Psoas muscle (tissue), 8 donors: ENCODE measurements at places on chromosomes 5 and 9.

- DNase-seq: peak; percentile 58
These were observed 83.7 kb downstream of the ADAMTS2 start for GRCh38 chr5:179261301-179262125.

DNA sequence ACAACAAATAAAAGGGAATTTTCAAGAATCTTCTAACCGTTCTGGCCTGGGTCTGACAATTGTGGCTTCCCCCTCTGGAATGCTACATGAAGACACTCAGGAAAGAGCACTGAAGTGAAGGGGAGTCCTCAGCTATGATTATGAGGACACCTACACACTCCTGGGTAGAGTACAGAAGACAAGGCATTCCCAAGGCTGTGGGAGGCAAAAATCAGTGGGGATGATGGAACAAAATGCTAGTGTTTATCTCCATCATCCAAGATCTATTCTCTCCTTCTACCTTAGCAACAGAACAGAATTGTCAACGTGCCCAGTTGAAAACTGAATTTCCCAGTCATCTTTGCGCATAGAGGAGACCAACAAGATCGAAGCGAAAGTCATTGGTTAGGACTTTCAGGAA lies 130.1 kb upstream of the LARP1 start:
- DNase-seq: no peak

DNA sequence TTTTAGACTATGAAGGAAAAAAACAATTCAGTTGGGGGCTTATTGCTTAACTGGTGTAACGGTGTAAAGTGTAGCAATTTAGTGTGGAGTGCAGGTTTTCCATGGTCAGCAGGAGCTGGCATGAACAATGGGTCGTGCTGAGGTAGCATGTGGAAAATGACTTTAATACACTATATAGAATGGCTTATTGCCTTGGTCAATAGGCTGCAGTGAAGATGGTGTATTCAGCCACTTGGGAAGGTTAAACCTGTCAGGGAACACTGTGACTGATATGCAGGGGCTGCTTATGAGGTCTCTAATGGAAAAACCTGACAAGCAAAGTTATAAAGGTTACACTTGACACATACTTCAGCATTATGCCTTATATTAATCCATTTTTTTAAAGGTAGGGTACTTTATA lies 764.7 kb upstream of the ARRDC3 start:
- no peak for DNase-seq

GRCh38 chr5:82859451-82860140 lies 217.6 kb downstream of the TMEM167A start:
- no peak for DNase-seq

DNA sequence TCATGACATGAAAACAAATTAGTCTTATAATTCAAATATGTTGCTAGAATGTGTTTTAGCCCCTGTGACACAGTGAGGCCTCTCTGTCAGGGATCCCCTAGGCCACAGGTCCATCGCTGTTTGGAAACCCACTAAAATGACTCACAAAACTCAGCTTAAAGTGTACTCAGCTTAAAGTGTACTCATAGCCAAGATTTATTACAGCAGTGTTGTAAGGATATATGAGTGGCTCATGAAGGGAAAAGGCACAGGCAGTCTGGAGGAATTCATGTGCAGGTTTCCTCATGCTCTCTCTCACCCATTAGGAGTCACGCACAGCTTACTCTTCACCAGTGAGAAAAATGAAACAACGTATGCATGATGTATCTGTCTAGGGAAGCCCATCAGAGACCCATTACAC lies 24.4 kb upstream of the TGFBI start:
- DNase-seq: no peak

GRCh38 chr9:128921881-128922763 lies 1.3 kb downstream of the PHYHD1 start:
- peak; percentile 56 for DNase-seq

- DNase-seq: no peak
These were observed 51.0 kb downstream of the OR1J1 start for GRCh38 chr9:122426723-122427122.

- DNase-seq: no peak
These were observed 359.4 kb upstream of the ARRDC3 start for GRCh38 chr5:91742550-91742949.

- DNase-seq: no peak
These were observed 71.2 kb upstream of the CNTLN start for GRCh38 chr9:17063535-17064135.

DNA sequence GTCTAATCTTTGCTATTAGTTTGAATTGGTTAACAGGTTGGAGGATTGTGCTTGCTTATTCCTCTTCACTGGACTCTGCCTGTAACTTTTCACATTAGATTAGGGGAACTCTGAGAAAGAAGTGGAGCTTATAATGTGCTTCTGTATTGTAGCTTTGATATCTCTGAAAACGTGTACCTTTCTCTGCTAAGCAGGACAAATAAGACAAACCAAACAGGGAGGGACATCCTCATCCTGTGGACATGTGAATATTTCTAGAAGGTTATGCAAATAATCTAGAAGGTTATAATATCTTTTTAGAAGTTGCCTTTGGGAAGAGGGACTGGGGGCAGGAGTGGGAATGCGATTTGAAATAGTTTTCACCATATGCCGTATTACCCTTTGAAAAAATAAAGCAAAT lies 11.7 kb downstream of the IQGAP2 start:
- no peak for DNase-seq

- DNase-seq: peak; percentile 8
These were observed 36.1 kb downstream of the COL5A1 start for GRCh38 chr9:134677743-134678142.

DNA sequence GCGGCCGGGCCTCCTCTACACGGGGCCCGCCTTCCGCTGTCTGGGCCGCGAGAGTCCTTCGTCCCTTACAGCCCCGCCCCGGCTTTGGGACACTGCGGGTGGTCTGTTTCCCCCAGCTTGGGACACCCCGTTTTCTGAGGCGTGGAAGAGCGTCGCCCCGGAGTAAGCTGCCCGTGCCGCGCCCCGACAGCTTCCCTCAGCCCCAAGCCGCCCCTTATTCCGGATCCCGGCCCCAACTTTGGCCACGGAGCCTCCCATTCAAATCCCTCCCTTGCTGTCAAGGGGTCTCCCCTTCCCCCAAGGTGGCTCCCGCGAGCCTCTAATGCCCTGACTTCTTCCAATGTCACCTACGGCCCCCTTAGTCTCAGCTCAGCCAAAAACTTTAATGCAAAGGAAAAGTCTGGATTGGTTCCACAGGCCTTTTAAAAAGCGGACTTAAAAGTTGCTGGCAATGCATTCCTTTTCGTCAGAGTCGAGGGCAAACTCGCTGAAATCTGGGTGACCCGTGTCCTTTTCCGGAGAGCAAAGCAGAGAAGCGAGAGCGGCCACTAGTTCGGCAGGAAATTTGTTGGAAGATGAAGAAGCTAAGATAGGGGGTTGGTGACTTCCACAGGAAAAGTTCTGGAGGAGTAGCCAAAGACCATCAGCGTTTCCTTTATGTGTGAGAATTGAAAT lies 19.8 kb downstream of the EXOSC2 start:
- DNase-seq: peak; percentile 62
